Stimulated activated CD4-positive, alpha-beta T cell treated with anti-CD3 and anti-CD28 coated beads, TNF-alpha, amount 100 ng/mL, for 24 hours (primary cell): ENCODE measurements at places on chromosomes 4 and X.

DNA sequence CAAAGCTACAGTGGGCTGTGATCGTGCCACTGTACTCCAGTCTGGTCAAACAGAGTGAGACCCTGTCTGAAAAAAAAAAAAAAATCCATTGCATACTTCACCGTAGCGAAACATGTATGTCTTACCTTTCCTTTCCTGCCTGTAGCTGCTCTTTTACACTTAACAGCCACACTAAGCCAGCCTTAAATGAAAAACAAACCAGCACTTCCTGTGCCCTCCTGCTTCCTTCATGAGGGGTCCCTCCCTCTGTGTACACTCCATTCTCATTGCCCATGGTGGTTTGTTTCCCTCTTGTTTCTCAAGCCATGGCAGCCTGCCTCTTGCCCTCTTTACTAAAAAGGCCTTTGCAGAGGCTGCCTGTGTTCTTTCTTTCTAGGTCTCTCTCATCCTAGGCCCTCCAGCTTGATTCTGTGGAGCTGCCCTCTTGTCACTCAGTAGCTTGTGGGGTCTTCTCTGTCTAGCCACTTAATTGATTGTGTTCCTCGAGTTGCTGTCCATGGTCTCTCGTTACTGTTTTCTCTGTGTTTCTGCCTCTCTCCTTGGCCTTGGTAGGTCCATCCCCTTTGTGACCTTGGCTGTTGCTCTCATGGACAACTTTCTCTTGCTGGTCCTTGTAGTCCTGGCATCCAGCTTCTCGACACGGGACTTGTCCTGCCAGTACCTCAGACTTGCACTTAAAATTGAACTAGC, 52.1 kb upstream of the MSANTD1 start:
- no peak for DNase-seq

DNA sequence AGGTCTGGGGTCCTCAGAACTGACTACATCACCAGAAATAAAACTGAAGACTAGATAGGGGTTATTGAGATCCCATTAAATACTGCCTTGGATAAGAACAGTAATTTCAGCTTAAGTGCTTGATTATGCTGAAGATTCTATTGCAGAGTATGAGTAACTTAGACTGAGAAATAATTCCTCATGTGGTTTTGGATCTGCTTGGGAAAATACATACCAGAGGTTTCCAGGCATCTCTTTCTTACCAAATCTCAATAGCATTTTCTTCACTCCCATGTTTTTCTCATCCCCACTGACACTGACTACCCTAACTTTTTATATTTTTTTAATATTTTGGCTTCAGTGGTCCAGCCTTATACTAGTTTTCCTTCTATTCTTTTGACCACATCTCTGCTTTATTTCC, 92.0 kb upstream of the TEX13D start:
- DNase-seq: no peak

- no peak for DNase-seq
Observed at GRCh38 chr4:174318829-174319764, 35.4 kb downstream of the CEP44 start.

DNA sequence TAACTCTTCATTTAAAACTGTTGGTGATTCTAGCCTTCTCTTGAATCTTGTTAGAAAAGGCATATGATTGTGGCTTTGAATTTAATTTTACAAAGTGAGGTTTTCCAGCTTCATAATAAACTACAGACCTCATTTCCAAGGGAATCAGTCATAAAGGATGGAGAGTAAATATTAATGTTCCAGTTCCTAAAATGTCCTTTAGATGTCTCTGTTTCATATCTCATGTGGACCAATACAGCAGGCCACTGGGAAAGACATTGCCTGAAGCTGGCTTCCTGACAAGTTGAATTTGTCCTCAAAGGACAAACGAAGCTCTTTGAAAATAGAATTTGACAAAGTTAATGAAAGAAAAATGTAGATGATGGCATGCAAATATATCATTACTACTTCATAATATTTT, 125.4 kb downstream of the ZNF330 start:
- DNase-seq: no peak

DNA sequence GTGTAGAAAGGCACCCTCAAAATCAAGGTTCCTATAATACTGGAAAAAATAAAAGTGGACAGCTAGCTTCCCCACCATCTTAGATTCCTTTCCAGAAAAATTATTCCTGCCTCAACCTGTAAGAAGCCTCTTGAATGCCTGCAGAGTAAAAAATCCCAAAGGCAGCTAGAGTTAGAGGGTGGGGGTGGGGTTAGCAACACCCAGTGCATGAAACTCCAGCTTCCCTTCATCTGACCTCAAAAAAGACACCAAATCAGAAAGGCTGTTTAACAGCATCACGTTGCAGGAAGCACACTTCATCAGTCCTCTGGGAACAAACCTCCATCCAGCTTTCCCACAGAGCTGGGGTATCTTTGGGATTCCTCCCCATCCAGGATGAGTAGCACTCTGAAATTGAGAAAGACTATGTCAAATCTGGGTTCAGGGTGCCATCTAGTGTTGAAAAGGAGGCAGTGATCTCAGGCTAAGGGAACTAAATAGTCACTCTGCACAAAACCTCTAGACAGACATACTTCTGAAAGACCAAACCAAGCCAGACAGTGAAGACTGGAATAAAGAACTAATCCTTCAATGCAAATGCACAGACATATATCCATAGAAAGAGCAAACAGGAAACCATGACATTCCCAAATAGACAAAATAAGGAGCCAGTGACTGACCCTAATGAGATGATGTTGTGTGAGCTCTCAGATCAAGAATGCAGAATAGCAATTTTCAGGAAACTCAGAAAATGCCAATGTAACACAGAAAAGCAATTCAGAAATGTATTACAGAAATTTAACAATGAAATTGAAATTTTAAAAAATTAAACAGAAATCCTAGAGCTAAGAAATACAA, 97.9 kb downstream of the ARHGEF9 start:
- DNase-seq: no peak

- no peak for DNase-seq
Observed at GRCh38 chr4:57270346-57270745, 160.2 kb upstream of the IGFBP7 start.

DNA sequence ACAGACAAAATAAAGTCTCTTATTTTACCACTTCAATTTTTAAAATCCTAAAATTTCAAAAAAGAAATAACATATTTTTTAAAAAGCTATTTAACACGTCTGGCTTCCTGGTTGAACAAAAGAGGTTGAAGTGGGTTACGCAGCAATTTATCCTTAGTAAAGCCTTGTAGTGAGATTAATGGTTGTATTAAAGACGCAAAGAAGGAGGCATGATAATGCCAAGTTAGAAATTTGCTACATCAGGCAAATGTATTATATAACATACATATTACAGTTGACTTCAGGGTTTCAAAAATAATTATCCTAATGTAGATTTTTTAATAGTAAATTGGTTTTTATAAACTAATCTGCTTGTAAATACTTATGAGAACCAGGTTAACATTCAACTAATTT, 35.3 kb downstream of the ANKRD17 start:
- no peak for DNase-seq
